ENCODE measurements at places on chromosomes 2 and 18.

DNA sequence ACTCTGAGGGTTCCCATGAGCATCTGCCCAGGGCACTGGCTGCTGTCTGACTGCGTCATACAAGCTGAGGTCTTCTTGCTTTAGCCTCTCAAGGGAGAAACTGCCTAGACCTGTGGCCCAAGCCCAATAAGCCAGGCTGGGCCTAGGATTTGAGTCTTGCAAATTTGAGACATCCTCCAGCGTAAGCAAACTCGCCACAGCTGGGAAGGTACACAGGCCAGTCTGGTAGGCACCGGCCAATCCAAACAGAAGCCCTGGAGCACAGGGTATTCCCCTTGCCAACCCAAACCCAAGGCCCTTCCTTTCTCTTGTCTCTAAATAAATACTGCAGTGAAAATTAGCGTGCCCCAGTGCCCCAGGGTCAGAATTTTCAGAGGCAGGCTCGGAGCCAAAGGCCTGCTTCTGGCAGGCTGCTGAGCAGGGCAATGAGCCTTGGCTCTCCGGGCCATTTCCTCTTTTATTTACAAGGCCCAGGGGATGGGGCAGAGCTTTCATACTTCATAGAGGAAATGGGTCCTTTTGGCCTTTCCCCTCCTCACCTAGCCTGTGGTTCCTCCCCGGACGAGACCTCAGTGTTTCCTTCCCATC is 33.3 kb downstream of the POLR1A start:
- DNase-seq, result no peak

DNA sequence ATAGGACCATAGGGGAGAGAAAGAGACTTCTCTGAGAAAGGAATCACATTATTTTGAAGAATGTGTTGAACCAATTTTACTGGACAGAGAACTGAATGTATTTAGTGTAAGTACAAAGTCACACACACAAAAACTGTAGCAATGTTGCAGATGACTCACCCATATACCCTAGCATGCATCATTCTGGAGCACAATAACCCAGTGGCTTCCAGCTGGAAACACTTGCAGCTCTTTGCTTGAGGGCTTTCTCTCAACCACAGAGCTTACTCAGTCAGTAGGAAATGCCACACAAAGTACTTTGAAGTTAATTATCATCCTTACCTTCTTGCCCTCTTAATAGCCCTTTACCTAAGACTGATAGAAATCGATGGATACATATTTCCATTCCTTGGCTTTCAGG is 760.0 kb upstream of the FSHR start:
- DNase-seq, result no peak

- no peak for DNase-seq
Measured at GRCh38 chr18:44691148-44691925, 10.6 kb downstream of the SETBP1 start.

DNA sequence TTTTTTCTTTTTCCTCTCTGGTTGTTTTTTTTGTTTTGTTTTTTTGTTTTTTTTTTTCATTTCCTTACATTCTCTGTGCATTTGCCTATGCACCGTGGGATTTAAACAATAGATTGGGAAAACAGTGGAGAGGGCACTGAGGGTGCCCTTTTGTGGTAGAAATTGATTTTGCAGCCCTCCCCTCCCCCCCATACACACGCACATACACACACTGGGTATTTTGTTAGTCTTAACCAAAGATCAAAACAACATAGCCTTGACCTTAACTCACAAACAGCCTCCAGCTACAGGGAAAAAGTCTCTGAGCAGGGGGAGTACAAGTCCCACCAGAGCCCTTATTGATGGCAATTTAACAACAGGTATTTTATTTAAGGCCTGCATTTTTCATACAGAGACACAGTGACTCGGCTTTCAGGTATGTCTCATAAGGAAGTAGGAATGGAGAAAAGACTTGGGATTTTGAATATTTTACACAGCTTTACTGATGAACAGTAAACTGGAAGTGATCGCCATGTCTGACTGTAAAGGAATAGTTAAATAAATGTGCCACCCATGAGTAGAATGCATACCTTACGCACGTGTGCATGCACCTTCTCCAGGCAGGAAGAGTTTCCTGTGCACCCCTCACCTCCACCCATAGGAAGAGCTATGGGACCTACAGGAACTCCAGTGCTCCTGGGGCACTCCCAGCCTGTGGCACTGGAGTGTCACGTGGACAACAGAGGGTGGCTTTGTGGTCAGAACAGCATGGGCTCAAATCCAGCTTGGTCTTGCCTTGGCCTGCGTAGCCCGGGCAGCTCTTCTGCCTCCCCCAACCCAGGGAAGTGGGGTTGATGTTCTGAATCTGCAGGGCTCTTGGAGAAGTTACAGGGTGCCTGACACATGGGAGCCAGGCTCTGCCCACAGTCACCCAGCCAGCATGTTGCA is 266.4 kb downstream of the ANAPC1 start:
- DNase-seq, result no peak

GRCh38 chr2:166382448-166382847 is 6.7 kb upstream of the SCN9A start:
- DNase-seq, result no peak

DNA sequence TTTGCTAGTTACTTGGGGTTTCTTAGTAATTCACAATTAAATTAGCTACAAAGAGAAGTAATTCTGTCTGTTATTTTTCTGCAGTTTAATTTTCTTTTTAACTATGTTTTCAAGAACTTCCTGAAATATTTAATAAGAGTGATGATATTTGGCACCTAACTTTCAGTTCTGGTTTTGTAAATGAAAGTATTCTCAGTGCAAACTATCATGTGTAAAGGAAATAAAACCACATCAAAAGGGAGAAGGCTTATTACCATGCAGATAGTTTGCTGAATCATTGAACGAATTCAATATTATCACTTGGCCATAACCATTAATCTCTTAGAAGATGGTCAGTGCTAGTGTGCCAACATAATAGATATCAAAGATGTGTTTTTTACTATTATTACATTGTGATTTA is 29.2 kb downstream of the DYTN start:
- no peak for DNase-seq

- DNase-seq, result no peak
Measured at GRCh38 chr2:42128721-42129486, 40.2 kb upstream of the EML4 start.

DNA sequence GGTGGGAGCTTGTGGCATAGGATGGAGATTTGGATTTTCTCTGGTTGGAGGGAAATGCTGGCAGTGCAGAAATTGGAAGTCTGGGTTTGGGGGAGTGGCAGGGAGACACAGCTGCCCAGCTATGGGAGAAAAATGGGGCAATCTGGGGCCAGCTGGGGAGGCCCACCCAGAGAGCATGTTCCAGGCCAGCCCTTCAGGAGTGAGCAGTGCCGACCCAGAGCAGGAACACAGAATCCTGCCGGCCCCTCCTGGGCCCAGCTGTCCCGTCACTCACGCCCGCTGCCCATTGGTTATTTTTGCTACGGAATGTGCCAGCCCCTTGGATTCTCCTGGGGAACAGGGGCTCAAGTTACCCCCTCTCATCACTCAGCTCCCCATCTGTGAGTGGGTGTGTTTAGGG is 4.9 kb downstream of the SPEG start:
- no peak for DNase-seq

DNA sequence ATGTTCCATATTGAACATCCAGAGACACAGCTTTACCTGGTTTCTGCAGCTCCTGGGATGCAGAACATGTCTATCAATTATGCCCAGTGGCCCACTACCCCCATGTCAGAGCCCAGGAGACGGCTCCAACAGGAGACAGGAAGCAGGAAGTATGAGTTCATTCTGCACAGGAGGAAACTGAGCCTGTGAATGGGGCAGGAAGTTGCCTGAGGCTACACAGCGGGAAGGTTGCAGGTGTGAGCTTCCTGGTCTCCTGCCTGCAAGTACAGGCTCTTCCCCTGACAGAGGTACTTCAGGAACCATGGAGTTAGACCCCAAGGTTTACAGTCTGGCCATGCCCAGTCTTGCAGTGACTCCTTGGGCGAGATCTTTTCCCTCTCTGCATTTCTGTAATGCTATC is 2.8 kb upstream of the BOK start:
- no peak for DNase-seq

GRCh38 chr18:35731701-35732100 is 150.2 kb downstream of the GALNT1 start:
- DNase-seq, result no peak

GRCh38 chr2:190467575-190468083 is 59.5 kb downstream of the MFSD6 start:
- no peak for DNase-seq

DNA sequence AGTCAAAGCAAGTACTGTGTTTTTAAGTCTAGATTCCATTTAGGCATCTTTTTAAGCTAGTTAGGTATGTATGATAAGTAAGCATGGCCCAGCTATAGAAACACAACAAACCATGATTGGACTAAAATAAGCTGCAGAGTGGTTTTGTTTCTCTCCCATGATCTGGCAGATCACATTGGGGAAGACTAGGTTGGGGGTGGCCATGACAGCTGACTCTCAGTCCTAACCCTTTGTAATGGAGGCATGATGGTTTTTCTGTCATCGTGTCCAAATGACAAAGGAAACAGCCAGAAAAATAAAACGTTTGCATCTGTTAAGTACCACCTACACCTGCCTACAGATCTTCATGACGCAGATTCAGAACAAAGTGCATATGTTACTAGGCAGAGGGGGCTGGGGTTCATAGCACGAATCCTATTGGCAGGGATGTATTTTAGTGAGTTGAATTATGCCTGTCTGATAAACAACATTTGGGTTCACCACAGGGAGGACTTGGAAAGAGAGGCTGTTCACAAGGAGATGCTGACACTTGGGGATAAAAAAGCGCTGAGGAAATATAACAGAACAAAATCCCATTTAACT is 33.8 kb upstream of the GALNT5 start:
- DNase-seq, result no peak

DNA sequence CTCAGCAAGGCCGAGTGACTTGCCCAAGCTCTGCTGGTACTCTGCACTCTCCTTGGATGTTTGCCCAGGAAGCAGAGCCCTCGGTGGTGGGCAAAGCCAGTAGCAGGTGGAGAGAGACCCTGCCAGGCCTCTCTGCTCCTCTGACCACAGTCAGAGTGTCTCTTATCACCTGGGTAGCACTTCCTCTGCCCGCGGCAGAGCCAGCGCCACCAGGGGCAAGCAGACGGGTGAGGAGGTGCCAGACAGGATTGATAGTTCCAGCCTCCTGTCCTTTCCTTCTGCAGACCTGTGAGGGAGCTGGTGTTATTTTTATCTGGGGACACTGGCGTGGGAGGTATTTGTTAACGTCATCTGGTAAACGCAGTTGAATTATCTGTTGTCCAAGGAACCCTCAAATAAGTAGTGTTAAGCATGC is 152.9 kb downstream of the SMAD7 start:
- DNase-seq, result no peak

GRCh38 chr2:224751996-224752698 is 36.0 kb upstream of the CCDC195 start:
- no peak for DNase-seq

GRCh38 chr18:63890950-63891304 is 3.4 kb downstream of the SERPINB2 start:
- no peak for DNase-seq

- no peak for DNase-seq
Measured at GRCh38 chr2:179796213-179797007, 65.0 kb downstream of the ZNF385B start.

- no peak for DNase-seq
Measured at GRCh38 chr18:24862201-24862816, 401.9 kb downstream of the HRH4 start.

GRCh38 chr2:80364524-80365212 is 60.1 kb upstream of the LRRTM1 start:
- DNase-seq, result no peak

GRCh38 chr2:174338147-174338605 is 3.4 kb downstream of the SP9 start:
- no peak for DNase-seq

- no peak for DNase-seq
Measured at GRCh38 chr18:457140-457519, 43.4 kb downstream of the COLEC12 start.

- DNase-seq, result no peak
Measured at GRCh38 chr2:183112577-183112976, 11.7 kb upstream of the NUP35 start.

DNA sequence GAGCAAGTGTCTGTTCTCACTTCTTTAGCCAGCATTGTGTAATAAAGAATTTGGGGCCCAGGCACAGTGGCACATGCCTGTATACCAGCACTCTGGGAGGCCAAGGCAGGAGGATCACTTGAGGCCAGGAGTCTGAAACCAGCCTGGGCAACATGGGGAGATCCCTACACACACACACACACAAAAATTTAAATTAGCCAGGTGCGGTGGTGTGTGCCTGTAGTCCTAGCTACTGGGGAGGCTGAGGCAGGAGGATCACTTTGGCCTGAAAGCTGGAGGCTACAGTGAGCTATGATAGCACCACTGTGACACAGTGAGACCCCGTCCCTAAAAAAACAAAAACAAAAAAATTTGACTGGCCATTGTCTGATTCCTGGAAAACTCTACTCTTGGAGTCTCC is 8.3 kb downstream of the REV1 start:
- no peak for DNase-seq

All from stimulated activated naive CD4-positive, alpha-beta T cell treated with Interleukin-2 at 50 U/mL for 16 hours (primary cell).